ENCODE measurements at places on chromosomes 4 and X.

DNA sequence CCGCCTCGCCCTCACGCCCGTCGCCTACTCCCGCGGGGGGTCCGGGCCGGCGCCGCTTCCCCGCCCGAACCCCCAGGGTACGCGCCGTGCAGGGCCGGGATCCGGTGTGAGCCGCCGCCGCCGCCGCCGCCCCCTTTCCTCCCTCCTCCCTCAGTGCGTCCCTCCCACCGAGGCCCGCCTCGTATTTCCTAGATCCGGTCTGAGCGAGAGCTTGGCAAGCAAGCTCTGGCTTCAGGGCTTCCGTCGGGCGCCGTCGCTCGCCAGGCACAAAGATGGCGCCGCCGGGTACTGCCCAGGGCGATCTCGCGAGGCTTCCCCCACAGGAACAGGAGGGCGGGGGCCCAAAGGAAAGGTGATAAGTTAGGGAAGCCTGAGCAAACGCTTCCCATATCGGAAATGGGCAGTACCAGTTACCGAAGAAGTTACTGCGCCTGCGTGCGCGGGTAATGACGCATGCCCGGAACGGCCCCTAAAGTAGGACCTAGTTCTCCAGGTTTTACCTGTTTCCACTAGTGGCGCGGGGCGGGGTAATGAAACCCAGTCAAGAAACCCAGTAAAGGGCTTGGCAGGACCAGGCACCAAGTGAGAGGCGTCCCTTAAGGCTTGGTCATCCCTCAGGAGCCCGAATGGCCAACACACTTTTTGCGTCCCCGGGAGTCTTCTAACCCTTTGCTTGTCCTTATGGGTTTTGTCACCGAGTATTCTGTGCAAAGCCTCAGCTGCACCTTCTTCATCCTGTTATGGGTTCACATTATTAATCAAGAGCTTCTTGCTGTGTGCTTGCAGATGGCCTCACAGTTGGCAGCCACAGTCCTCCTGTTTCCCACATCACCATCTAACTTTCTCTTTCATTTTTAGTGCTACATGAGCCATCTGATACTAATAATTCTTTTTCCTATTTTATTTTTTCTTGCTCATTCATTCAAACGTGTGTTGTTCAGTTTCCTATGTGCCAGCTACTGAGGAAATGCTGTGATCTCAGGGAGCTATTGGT, at the start of gene TAB3:
TAB3 (minus strand) TSS at position 108 of the 994 bp plus-strand sequence. CDS start 29,666 bp downstream, outside the sequence.
- peak; percentile 70 for DNase-seq

DNA sequence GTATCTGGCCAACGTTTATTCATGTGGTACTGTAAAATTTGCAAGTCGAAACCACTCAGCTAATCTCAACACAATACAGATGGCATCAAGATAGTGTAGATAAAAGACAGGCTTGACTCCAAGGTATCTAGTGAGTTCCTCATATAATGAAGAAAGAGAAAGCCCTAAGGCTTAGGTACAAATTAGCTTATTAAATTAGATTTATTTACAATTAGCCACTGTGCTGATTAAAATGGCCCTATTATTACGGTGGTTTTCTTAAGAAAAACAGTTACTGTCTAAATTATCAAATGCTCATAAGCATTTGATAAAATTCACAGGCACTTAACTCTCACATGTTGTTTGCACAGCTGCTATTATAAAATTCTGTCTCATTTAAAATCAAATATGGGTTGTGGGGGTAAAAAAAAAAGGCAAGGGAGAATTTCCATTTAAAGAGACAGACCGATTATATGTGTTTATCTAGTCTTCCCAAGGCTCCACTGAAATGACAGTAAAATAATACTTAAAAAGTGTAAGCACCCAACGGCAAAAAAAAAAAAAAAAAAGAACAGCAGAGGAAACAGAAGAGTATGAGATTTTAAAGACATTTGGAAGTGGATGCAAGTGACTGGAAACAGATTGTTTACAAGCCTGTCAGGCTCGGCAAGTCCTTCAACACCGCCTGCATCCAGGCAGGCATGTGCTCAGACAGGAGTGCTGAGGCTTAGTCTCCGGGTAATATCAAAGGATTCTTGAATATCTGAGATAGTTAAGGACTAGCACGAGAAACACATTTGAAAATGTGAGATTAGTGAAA, 55.1 kb downstream of the FAM13A start:
- DNase-seq, result no peak

DNA sequence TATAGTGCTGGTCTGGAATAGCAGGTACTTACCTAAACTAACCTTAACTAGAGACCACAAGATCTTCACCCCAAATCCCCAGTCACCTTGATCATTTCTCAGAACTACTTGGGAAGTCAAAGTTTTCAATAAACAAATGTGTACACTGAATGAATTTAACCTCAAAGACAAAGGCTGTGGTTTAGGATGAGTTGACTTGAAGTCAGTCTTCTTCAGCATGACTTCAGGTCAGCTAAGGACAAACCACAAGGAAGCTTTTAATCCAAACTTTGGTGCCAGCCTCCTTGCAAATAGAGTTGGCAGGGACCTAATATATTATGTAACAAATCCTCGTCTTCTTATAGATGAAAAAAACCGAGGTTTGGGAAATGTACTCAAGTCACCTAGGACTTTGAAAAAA, 21.2 kb upstream of the VCX2 start:
- DNase-seq, result no peak

- no peak for DNase-seq
Observed at GRCh38 chr4:65668201-65669089, 1.8 kb downstream of the EPHA5 start.

DNA sequence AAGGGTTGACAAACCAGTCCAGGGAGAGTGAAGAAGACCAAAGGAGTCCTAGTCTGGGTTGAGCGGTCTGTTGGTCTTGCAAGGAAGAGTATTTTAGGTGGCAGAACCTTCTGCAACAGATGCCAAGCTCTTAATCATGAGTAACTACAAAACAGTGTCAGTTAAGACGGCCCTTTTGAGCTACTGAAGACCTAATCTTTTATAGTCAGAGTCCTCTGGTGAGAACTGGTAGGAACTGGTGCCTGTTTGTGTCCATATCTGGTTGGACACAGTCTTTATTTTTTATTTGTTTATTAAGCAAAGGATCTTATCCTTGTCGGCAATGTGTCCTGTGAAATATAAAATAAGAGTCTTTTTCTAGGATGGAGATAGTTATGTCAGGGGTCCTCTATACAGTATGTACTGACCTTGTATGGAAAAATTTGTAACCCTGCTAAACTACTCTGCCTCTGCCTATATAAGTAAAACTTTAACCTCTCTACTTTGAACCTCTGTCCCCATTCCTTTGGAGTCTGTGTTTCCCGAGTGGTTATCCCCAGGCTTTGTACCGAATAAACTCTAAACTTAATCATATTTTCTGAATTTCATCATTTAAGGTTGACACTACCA, 47.1 kb downstream of the FAM13A start:
- no peak for DNase-seq
